Activated CD4-positive, alpha-beta T cell treated with anti-CD3 and anti-CD28 coated beads, Interleukin-2, Interleukin-4, amounts not matched to agents 100 ng/mL and 50 ng/mL, durations not matched to agents 16 hours and 8 hours (primary cell): ENCODE measurements at places on chromosomes 16 and 17.

GRCh38 chr17:50863221-50863843, 2.8 kb downstream of the TOB1 start:
- peak; percentile 41 for DNase-seq

- no peak for DNase-seq
Measured at GRCh38 chr17:70378076-70378475, 208.7 kb downstream of the KCNJ2 start.

DNA sequence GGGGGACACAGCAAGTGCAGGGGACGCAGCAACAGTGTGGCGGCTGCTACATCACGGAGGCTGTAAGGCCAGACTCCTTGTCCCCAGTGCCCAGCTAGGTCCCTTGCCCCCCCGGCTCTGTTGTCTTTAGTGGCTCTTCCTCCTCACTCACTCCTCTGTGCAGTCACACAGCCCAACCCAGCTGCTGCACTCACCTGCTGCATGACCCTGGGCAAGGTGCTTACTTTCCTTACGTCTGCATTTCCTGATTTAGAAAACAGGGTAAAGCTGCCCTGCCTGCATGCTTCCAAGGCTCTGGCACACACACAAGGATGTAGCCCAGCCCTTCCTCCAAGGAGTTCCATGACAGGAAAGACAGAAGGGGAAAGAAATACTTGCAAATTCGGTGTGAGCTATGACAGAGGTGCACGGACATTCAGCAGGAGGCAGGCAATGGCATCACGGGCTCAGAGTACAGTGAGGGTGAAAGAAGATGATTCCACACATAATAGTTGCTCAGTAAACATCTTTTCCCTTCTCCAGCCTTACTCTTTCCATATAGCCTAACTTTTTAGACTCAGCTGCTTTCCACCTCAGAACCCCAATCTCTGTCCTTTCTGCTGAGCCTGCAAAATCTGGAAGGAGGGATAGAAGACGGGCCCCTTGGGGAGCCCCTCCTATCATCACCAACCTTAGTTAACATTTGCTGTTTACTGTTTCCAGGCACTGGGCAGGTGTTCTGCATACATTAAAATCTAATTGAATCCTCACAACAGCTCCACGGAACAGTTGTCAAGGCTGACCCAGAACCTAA, 150.9 kb downstream of the MRM1 start:
- no peak for DNase-seq

- DNase-seq, result no peak
Measured at GRCh38 chr17:77862890-77863813, 95.4 kb upstream of the TNRC6C start.

DNA sequence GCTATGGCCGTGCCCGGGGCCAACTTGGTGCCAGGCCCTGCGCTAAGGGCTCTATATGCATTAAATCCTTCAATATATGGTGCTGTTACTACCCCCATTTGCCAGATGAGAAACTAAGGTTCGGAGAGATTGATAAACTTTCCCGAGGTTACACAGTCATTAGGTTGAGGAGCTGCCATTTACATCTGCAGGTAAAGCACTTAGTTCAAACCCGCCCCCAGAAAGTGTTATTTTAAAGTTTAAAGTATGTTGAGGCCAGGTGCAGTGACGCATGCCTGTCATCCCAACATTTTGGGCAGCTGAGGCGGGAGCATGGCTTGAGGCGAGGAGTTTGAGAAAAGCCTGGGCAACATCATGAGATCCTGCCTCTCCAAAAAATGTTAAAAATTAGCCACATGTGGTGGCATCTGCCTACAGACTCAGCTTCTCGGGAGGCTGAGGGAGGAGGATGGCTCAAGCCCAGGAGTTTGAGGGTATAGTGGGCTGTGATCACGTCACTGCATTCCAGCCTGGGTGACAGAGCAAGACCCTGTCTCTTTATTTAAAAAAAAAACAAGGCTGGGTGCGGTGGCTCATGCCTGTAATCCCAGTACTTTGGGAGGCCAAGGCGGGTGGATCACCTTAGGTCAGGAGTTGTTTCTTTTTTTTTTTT, 264.7 kb downstream of the PARN start:
- DNase-seq, result no peak

GRCh38 chr17:59783221-59784047, 76.0 kb downstream of the VMP1 start:
- DNase-seq, result peak; percentile 53

DNA sequence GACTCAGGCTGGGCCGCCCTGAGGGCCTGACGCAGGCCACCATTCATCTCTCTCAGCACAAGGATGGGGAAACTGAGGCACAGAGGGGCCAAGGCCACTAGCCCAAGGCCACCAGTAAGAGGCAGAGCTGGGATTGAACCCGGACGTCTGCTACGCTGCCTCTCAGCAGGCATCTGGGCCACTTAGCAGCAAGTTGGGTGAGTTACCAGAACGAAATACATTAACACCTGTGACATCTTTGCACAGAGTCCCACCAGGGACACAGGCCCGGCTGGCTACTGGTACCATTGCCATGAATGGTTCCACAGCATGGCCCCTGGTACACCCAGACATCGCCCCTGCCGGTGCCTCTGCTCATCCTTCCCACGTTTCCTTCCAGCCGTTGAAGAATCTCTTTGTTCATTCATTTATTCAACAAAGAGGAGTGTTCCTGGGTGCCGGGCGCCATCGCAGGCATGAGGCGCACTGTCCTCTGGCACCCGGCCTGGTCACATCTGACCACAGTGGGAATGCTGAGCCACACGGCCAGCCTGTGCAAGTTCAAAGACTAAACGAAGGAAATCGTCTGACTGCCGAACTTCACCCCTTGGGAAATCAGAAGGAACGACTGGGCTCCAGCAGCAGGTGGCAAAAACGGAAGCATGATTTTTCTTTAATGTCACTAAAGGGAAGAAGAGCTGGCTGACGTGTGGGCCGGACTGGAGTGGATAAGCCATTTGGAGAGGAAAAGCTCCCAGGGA, 7.4 kb upstream of the ZNF469 start:
- DNase-seq, result no peak

DNA sequence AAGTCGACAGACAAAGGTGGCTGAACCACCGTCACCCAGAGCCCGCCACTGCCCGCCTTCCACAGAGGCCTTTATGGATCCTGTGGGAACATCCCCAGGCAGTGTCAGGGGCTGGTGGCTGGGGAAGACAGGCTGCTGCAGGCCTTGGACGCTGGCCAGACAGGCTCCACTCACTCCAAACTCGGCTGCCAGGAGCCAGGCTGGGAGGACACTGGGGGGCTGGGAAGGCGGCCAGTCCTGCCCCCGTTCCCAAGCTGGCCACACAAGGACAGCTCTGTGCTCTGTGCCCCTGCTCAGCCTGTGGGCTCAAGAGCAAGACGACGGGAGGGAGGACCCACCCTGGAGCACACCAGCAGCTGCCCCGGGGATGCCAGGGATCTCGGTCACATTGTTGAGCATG, 7.6 kb upstream of the LCAT start:
- no peak for DNase-seq

GRCh38 chr17:47745037-47745380, 12.0 kb downstream of the TBX21 start:
- DNase-seq, result no peak

GRCh38 chr17:80694992-80695912, 150.6 kb downstream of the RPTOR start:
- DNase-seq, result no peak

- no peak for DNase-seq
Measured at GRCh38 chr17:784143-784542, 2.0 kb downstream of the MRM3 start.

GRCh38 chr16:69083306-69083941, 22.0 kb upstream of the HAS3 start:
- no peak for DNase-seq

GRCh38 chr17:45428931-45429338, 3.7 kb downstream of the ARHGAP27 start:
- DNase-seq, result no peak

- peak; percentile 37 for DNase-seq
Measured at GRCh38 chr16:22353191-22353919, 21.1 kb downstream of the CDR2 start.

DNA sequence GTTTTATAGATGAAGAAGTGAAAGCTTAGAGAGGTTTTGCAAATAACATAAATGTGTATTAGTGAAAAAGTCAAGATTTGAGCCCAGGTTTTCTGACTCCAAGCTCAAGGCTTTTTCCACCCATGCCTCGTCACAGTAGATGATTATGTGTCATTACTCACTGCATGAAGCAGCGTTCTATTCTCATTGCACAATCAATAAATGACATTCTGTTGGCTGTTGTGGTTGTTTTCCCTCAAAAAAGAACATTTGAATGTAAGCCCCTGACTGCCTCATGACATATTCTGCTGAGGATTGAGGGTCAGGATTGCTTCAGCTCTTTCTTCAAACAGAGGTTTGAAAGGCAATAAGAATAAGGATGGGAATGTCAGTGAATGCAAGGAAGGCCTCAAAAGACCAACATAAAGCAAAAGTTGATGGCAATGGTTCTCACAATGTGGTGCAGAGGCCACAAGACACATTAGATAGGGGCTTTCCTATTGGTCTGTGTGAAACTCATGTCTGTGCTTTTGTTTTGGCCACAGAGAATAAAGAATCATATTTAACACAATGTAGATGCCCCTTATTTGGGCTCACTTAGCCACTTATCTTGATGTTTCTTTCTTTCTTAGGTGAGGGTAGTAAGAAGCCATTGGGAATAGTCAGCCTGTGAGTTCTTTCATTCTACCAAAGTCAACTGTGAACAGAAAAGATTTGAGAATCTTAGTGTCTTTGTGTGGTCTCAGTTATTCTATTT, 5.4 kb upstream of the MMD start:
- DNase-seq, result no peak

- no peak for DNase-seq
Measured at GRCh38 chr16:74226338-74226954, 70.2 kb upstream of the PSMD7 start.
